Large intestine (tissue), 12 donors: ENCODE measurements at places on chromosomes 2 and 18. TPM values are rescaled to one million over a fixed set of nuclear protein-coding genes. Genes with fewer than 3 reads are reported as not detected.

ACMSD gene
- polyA plus RNA-seq: 0.34 TPM

GRCh38 chr18:3832025-3832638, 382.2 kb downstream of the TGIF1 start:
- H3K27me3 ChIP-seq: no peaks in the 10 kb centered on the region
- no peak for DNase-seq
- H3K4me3 ChIP-seq: no peak overlapping the region
- no peak overlapping the region for H3K27ac ChIP-seq
- no peaks in the 10 kb centered on the region for H3K36me3 ChIP-seq
- no peaks in the 10 kb centered on the region for H3K4me1 ChIP-seq

METTL5 gene
- 48.5 TPM for polyA plus RNA-seq

IL36G gene
- 0.51 TPM for polyA plus RNA-seq

LIMS4 gene
- 3.0 TPM for polyA plus RNA-seq
